ENCODE measurements at places on chromosomes 6 and 20. TPM values are rescaled to one million over a fixed set of nuclear protein-coding genes. Genes with fewer than 3 reads are reported as not detected.
A peak's percentile ranks its signal among the peaks of the same experiment; 100 is the strongest.

DNA sequence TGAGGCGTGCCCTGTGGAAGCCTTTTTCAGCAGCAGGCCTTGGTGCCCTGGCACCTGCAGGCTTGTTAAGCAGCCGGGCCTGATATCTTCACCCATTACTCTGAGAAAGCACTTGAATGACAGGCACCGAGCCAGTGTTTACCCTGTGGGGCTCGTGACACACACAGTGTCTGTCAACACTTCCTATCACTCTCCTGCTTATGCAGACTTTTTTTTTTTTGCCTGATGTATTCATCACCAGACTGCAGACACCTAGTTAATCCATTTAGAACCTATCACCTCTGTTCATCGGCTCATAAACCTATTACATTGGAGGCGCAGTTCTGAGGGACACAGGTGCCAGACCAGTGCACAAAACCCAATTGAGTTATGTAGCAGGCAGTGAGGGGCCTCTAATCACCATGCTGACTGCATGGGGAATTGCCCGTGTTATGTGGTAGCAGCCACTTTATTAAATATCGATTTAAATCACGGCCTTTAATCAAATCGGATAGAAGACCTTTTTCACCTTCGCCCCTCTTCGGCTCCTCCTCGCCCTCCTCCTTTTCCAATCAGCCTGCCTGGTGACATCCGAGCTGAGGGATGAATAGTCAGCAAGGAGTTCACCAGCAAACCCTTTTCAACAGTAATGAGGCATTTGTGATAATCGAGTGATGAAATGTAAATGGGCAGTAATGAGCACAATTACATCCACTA lies 962.9 kb upstream of the SLC35B3 start:
- no peak for DNase-seq

DNA sequence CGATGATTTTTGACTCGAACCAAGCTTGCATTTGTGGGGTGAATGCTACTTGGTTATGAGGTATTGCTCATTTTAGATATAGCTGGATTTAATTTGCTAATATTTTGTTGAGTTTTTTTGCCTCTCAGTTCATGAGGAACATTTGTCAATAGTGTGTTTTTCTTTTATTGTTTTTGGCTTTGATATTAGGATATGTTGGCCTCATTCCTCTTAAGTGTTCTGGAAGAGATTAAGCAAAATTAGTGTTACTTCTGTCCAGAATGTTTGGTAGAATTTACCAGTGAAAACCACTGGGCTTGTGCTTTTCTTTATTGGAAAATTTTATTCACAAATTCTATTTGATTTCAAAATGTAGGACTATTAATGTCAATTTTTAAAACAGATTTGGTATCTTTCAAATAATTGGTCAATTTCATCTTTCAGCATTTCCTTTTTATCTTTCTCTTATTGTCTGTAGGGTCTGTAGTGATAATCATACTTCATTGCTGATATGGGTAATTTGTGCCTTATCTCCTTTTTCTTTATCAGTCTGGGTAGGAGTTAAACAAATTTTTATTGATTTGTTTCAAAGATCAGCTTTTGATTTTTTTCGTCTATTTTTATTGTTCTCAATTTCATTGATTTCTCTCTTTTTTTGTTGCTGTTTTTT lies 14.1 kb downstream of the AIG1 start:
- no peak for DNase-seq

DNA sequence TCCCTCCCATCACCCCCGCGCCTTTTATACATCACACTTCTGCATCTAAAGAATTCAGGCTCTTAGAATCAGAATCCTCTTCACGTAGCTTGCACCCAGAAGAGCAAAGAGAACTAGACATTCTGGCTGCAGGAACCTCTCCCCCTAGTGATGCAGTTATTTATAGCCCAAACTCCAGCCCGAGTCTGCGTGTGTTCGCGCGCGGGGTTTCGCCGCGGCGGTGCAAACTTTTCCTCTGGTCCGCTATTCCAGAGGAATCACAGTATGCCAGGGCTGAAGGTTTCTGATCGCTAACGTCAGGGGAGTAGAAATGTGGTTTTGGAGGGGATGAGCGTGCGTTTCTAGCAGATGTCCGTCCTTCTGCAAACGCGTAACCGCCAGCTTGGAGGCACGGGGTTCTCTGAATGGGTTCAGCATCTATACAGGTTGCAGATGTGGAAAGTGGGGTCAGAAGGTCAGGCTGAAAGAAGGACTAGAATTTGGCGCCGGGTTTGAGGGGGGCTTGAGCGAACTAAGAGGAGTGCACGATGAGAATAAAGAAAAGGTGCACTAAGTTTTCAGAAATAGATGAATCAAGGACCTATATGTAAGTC lies 1.8 kb downstream of the EPHA7 start:
- DNase-seq = no peak

GRCh38 chr6:46690911-46691451 lies 3.3 kb downstream of the TDRD6 start:
- no peak for DNase-seq

- DNase-seq = no peak
Observed at GRCh38 chr6:111872401-111873177, 663 bp downstream of the FYN start.

DNA sequence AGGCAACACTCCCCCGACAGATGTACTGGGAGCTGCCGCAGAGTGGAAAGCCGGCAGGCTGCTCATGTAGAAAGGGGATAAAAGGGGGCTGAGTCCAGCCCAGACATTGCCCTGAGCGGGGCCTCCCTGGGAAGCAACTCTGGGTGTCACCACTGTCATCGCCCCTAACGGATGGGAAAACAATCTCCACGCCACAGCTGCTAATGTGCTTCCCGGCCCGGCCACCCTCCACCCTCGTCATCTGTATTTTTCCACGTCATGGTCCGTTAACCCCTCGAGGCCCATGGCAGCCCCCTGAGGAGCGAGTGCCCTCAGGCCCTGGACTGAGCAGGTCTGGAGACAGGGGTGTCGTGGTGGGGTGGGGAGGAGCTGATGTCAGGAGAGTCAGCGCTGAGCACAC lies 227.4 kb downstream of the DLL1 start:
- DNase-seq = peak; percentile 49

GRCh38 chr6:30726506-30727413 lies 6.6 kb downstream of the TUBB start:
- DNase-seq = no peak

GRCh38 chr20:49245921-49246740 lies 26.9 kb downstream of the DDX27 start:
- no peak for DNase-seq

GRCh38 chr20:4896971-4897497 lies 104.3 kb downstream of the SLC23A2 start:
- DNase-seq = peak; percentile 56

- DNase-seq = no peak
Observed at GRCh38 chr6:119006974-119007373, 71.5 kb downstream of the FAM184A start.

DNA sequence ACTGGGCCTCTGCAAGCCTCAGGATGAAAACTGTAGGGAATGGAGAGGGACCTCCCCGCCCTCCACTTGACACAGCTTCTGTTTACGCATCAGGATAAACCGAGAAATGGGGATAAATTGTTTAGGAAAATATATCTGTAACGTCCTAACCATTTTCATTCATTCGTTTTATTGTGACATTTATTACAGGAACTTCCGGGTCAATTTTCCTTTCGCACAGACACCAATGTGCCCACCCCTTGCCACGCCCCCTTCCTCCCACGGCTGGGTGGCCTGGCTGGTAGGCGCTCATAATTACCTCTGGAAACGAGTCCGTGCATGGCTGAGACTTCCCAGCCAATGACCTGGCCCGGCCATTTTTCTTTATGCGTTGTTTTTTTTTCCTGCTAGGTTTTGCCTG lies 96.1 kb downstream of the BMP7 start:
- no peak for DNase-seq

- no peak for DNase-seq
Observed at GRCh38 chr20:40286975-40287531, 402.0 kb downstream of the MAFB start.

DNA sequence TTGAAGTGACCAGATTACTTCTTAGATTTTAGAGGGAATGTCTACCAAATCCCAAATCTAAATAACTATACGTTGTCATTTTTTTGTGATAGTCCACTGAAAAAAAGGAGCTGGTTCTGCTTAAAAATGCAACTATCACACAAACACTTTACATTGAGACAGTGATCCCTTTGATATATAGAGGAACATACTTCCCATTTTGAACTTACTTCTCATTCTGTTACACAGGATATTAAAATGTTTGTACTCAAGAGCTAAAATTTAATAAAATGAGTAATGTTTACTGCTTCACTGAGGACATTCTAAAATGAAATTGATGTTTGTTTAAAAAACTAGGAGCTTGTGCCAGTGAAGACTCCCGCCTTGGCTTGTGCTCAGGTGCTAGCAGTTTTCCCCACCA lies 174.1 kb downstream of the CARMIL1 start:
- no peak for DNase-seq

DNA sequence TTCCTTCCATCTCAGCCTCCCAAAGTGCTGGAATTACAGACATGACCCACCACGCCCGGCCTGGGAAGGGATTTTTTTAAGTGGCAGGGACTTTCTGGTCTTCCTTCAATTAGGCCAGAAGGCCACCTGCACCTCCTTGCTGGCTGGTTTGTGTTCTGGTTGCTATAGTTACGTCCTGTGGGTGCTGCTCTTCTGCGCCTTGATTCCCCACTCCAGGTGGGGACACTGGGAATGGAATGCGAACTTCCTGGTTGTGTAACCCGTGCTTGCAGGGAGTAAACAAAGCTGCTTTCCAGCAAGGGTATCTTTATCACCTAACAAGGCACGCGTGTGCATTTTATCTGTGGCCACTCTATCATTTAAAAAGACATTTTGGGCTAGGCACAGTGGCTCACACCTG lies 117.7 kb downstream of the PLEKHG1 start:
- DNase-seq = no peak

DNA sequence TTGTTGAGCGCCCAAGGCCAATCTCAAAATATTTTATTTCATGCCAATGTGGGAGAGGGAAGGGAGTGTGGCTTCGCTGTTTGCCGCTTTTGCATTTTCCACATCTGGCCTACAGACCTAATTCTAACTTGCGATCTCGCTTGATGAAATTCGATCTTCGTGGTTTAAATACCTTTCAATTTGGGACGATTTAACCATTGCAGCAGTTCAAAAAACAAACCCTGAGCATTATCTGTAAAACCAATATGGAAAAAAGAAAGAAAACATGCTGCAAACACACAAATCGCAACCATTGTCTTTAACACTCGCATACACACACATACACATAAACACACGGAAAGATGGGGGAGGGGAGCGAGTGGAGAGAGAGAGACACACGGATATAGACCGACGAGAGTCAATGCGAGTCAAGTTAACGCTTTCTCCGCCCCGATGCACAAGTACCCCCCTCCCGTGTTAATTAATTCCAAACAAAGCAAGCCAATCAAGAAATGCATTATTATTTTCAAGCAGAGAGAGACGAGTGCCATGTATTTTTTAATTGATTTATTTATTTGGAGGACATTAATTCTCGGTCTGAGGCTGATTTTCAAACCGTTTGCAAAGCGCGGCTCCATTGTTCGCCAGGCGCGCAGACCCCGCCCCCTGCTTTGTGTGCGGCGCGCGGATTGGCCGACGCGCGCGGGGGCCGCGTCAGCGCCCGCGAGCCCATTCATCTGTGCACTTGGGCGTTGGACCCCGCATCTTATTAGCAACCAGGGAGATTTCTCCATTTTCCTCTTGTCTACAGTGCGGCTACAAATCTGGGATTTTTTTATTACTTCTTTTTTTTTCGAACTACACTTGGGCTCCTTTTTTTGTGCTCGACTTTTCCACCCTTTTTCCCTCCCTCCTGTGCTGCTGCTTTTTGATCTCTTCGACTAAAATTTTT lies at the start of gene MARCKS:
Gene MARCKS (plus strand): TSS at position 721 of the 931 bp plus-strand sequence. CDS start 401 bp downstream, outside the sequence.
- peak; percentile 88 for DNase-seq

DNA sequence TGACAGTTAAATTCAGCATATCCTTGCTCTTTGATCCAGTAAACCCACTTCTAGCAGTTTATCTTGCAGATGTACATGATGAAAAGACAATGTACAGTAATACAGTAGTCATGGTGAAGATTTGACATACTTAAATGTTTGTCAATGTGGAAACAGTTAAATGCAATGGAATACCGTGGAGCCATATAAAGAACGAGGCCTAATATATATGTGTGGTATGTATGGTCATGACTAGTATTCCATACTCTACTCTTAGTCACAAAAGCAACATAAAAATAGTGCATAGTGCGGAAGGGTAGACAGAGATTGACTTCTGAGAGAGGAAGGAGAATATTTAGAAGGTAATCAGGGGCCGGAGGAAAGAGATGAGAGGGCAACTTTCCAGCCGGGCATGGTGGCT lies 70.7 kb upstream of the ARMC2 start:
- no peak for DNase-seq

GRCh38 chr20:23955896-23956295 lies 32.7 kb downstream of the GGTLC1 start:
- no peak for DNase-seq

GRCh38 chr6:84785671-84786070 lies 21.3 kb upstream of the TBX18 start:
- no peak for DNase-seq

DNA sequence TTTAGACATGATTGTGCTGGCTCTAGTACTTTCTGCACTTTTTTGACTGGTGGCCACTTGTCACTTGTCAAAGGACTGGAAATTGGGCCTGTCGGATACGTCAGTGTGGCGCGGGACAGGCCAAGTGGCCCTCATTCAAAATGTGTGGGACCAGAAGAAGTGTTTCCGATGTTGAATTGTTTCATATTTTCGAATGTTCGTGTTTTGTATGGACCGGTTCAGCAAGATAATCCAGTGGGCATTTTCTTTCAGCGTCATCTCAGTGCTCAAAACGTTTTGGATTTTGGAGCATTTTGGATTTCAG lies 3.5 kb downstream of the KIF25 start:
- no peak for DNase-seq

GRCh38 chr20:61861054-61861841 lies 204.4 kb downstream of the TAF4 start:
- DNase-seq = no peak

- no peak for DNase-seq
Observed at GRCh38 chr6:44470746-44471145, 83.2 kb downstream of the CDC5L start.

Gene KIF6
- total RNA-seq = not detected

Gene TREML1
- total RNA-seq = not detected

Gene NKAPL
- total RNA-seq = 5.1 TPM

Gene PI3
- total RNA-seq = not detected

Gene SLC17A2
- total RNA-seq = not detected

Gene PRICKLE4
- total RNA-seq = 4.3 TPM

Gene HDGFL1
- not detected for total RNA-seq

Gene STMN3
- 5.7 TPM for total RNA-seq

Gene SLC17A3
- not detected for total RNA-seq

Gene TBC1D32
- 4.3 TPM for total RNA-seq

Gene OOEP
- total RNA-seq = not detected

Gene TRDN
- 90.2 TPM for total RNA-seq

Gene C20orf202
- total RNA-seq = 0.20 TPM
